Stimulated activated CD4-positive, alpha-beta T cell treated with anti-CD3 and anti-CD28 coated beads, Interleukin-4, amount 100 ng/mL, for 24 hours (primary cell): ENCODE measurements at places on chromosomes 2 and 18.

- DNase-seq, result no peak
These were observed 5.6 kb downstream of the TFPI start for GRCh38 chr2:187548656-187549055.

- DNase-seq, result peak; percentile 41
These were observed 445 bp downstream of the MEX3C start for GRCh38 chr18:51196811-51197660.

- no peak for DNase-seq
These were observed 1249.6 kb upstream of the FAM98A start for GRCh38 chr2:34848691-34849090.

GRCh38 chr2:31207790-31208189 lies 9.5 kb downstream of the CAPN14 start:
- DNase-seq, result no peak

DNA sequence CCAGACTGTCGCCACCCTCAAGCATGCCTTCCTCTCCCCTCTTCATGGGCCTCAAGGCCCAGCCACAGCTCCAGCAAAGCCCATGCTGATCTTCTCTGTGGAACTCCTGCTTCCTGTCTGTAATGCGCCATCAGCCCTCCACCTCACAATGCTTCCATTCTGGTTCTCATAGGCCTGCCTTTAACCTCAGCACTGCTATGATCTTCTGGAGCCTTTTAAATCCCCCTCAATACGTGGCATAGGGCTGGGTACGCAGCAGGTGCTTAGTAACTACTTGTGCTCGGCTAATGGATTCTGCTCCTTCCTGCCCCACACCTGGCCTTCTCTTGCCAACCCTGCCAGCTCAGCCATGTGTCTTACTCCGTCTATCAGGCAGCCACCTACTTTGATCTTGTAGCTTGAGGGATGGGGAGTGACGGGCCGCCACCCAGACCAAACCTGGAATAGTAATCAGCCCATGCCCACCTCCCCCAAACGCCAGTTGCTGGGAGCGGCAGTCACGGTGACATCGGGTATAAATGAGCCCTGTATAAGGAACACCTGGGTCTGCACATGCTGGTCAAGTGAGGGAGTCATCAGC lies 106.7 kb upstream of the MCFD2 start:
- no peak for DNase-seq

DNA sequence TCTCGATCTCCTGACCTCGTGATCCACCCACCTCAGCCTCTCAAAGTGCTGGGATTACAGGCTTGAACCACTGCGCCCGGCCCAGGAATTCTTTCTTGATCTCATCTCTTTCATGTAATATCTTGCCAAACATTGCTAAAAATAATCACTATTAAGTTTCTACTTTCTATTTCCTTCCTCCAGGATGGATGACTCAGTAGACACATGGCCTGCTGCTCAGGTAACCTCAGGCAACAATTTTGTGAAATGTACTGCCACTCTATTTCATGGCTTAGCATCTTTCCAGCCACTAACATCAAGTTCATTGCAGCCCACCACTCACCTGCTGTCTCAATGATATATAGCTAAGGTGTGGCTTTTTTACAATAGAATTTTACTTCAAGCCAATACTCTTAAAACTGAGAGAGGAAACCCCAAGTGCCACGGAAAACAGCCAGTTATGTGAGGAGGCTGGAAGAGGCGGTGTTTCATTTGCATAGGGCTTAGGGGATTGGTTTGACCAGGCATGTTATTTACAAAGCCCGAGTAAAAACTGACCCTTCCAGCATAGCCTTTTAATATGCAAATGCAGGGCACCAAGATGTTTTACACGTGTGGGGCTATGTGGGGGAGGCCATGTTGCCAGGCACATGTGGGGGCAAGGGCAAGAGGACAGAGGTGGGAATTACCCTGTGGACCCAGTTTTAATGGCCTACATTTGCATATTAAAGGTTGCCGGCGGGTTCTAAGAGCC lies 11.3 kb upstream of the SUMO1 start:
- DNase-seq, result no peak

- no peak for DNase-seq
These were observed 24.0 kb downstream of the SULT1C4 start for GRCh38 chr2:108401800-108402199.

GRCh38 chr18:6239716-6240115 lies 175.0 kb downstream of the L3MBTL4 start:
- no peak for DNase-seq

- no peak for DNase-seq
These were observed 202.8 kb downstream of the VAPA start for GRCh38 chr18:10116574-10116973.

- no peak for DNase-seq
These were observed 27.8 kb downstream of the GALNT14 start for GRCh38 chr2:31110431-31110830.

- no peak for DNase-seq
These were observed 161.8 kb downstream of the DCDC2C start for GRCh38 chr2:3864943-3865865.

DNA sequence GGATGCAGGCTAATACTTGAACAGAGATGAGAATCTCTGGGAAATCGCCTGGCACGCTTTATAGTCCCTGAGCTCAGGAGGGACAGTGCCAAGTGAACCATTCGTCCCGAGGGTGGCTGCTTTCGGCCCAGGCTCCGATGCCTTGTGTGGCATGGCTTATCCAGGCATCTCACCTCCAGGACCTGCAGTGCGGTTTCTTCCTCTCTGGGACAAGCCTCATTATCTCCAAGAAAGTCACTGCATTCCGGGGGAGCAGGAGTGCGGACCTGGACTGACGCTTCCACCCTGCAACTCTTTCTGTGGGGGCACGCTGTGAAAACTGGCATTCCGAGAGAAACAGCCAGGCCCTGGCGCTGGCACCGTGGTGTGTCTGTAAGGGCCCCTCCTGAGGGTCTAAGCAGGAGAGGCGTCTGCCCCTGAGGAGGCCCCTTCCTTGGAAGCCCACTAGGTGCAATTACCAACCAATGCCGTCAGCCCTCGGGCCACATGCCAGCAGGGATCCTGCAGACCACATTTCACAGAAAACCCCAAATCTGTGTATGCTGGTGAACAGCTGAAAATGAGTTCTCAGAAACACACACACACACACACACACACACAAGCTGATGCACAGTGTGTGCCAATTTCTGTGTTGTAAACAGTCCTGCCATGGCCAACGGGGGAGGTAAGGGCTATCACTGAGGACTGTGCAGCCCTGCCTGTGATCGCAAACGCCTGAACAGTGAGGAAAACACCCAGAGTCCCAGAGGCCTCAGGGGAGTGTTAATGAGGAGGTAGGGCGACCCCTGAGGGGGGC lies 351.9 kb upstream of the SALL3 start:
- no peak for DNase-seq

GRCh38 chr18:62992877-62993365 lies 277.6 kb downstream of the PHLPP1 start:
- DNase-seq, result no peak

DNA sequence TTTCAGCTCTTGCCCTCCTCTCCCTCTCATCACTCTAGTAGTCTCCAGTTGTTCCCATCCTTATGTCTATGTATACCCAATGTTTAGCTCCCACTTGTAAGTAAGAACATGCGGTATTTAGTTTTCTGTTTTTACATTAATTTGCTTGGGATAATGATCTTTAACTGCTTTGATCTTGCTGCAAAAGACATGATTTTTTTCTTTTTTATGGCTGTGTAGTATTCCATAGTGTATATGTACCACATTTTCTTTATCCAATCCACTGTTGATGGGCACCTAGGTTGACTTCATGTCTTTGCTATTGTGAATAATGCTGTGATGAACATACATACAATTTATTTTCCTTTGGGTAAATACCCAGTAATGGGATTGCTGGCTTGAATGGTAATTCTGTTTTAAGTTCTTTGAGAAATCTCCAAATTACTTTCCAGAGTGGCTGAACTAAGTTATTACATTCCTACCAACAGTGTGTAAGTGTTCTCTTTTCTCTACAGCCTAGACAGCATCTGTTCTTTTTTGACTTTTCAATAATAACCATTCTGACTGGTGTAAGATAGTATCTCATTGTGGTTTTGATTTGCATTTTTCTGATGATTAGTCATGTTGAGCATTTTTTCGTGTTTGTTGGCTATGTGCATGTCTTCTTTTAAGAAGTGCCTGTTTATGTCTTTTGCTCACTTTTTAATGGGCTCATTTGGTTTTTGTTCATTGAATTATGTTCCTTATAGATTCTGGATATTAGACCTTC lies 179.6 kb upstream of the SLC39A10 start:
- DNase-seq, result no peak

DNA sequence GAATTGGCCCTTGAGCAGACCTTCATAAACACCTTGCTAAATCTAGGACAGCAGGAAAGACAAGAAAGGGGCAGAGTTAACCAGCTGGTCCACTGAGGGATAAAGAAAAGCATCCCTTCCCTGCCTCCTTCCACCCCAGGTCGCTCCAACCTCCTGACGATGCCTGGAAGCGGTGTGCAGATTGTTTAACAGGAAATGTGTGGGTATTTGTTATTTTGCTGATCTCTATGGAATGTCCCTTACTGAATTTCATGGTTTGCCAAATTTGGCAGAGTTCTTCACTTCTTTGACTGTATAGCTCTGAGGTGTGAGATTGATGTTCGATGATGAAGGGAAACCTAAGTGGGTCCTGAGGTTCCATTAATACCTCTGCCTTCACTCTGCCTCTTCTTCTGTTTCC lies 72.9 kb downstream of the MAP3K20 start:
- DNase-seq, result no peak

DNA sequence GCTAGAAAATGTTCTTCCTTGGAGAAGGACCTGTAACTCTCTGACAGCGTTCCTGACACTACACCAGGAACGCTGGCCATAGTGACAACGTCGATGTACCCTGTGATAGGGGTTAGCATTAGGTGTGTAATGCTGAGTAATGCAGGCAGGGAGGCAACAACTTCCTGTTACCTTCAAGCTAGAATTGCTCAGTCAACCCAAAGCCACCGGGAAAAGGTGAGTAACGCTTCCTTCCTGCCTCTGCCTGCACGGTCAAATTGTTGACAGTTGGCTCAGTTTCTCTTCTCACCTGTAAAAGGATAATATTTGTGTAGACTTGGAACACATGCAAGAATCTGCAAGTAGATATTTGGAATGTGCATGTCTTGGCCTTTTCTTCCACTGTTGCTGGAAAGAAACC lies 12.7 kb downstream of the FAM110C start:
- peak; percentile 59 for DNase-seq

GRCh38 chr2:144825331-144826020 lies 305.6 kb upstream of the ZEB2 start:
- no peak for DNase-seq

DNA sequence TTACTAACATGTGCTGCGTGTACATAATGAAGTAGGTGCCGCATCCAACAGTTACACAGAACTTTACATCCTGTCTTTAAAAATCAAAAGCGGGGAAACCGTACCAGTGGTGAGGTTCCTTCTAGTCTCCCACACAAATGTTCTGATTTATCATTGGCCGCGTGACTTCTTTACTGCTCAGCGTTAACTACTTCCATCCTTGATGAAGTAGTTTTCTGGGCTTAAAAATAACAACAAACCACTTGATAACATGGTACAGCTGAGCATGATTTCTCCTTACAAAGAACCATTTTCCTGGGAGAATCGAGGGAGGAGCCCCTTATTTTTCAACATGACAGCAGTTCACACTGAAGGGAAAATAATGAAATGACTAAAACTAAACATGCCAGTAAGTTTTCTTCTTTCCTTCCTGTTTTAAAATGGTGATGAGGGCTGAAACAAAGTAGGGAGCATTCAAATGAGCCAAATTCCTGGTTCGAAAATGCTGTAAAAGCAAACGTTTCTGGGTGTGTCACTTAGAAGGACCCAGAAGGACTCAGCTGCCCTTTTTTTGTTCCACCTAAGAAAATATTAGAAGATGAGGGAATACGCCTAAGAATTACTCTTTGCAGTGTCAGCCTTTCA lies 9.9 kb downstream of the EMILIN2 start:
- no peak for DNase-seq

DNA sequence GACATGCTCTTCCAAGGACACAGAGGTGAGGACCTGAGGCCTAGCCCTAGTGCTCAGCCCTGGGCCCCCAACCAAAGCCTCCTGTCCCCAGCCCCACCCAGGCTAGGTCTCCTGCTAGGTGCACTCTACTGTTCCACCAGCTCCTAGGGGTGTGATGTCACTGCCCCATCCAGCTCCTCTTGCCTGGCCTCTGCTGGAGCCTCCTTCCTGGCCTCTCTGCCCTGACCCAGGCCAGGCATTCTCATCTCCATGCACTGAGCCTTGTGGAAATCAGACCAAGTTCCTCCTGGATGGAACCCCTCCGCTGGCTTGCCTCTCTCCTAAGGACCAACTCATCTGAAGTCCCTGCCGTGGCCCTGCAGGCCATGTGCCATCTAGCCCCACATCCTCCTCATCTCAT lies 156.8 kb downstream of the INHBB start:
- DNase-seq, result no peak

- DNase-seq, result no peak
These were observed 238.5 kb upstream of the EPHA4 start for GRCh38 chr2:221810650-221811049.

DNA sequence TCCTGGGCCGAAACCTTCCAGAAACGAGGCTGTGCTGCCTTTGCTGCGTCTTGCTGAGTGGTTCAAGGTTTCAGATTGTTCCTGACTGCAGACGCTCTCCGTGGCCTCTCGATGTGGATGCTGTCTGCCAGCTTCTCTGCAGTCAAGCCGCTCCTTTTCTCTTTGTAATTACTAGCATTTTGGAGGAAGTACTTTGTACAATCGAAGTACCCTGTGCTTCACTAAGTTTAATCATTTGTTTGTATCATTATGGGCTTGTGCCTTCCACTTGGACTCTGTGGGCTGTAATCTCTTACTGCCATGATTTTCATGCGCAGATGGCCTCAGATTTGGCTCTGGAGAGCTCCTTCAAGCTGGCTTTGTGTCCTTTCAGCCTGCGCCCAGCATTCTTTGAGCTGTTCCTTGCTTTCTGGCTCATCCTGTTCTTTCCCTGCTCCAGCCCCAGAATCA lies 49.3 kb downstream of the TRAF3IP1 start:
- no peak for DNase-seq

GRCh38 chr2:146837857-146838256 lies 1007.0 kb upstream of the ACVR2A start:
- DNase-seq, result no peak
